ENCODE measurements at places on chromosomes 11 and 22.
A peak's percentile ranks its signal among the peaks of the same experiment; 100 is the strongest.

DNA sequence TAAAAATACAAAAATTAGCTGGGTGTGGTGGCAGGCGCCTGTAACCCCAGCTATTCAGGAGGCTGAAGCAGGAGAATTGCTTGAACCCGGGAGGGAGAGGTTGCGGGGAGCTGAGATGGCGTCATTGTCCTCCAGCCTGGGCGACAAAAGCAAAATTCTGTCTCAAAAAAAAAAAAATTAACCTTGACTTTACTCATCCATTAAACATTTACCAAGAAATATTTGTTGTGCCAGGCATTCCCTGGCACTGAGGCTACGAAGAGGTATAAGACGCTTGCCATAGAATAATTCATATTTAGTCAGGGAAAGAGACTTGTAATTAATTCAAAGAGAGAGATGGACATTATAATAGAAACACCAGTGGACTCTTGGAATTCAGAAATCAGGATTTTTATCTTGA lies 13.2 kb upstream of the PAFAH1B2 start:
- no peak for DNase-seq

- no peak for DNase-seq
These were observed 13.5 kb downstream of the SOX10 start for GRCh38 chr22:37970864-37971263.

- DNase-seq, result no peak
These were observed 34.1 kb downstream of the OR4D9 start for GRCh38 chr11:59545179-59546020.

DNA sequence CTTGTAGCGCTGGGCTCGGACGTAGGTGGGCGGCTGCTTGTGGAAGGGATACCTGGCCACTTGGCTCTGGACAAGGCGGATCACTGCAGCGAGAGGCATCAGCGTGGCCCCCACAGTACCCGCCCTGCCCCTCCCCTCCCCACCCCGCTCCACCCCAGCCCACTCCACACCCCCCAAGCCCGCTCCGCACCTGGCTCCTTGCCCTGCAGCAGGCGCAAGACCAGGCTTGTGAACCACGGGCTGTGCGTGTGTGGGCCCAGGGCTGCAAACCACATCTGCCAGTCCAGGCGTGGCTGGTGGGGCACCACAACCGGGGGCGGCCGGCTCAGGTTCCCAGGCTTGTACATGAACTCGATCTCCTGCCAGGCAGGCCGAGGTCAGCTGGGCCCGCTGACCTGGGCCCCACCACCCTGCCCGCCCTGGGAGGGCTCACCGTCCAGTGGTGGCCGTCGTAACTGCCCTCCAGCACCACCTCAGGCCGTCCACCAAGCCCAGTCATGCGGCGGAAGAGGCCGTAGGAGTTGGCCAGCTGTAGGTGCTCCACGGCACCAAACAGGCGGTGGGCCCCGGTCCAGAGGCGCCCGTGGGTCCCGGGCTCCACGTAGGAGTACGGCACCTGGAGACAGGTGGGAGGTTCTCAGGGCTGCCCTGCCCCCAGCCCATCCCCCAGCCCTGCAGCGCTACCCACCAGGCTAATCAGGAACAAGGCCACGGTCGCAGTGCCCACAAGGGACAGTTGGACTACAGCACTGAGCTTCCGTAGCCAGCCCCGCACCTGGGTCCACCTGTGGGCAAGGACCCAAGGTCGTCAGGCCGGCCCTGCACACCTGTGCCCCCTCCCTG lies 2.9 kb downstream of the LMF2 start:
- peak; percentile 46 for DNase-seq

DNA sequence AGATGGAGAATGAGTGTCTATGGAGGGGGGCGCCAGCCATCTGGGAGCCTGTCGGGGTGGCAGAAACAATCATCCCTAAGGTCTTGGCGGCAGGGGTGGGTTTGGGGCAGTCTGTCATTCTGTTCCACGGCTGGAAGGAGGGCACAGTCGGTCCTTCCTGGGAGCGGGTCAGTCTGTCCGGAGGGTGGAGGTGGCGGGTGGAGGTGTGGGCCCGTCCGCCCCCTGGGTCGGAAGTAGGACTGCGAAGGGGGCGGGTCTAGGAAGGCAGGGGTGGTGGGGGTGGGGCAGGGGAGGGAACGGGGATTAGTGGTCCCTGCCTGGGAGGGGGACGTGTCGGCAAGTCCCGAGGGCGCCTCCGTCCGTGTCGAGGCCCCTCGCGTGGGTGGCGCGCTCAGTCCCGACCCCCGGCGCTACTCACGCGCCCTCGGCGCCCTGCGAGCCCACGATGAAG lies 461 bp downstream of the TBC1D10A start:
- DNase-seq, result no peak

- no peak for DNase-seq
These were observed 73.6 kb downstream of the RPL27A start for GRCh38 chr11:8756201-8756600.

DNA sequence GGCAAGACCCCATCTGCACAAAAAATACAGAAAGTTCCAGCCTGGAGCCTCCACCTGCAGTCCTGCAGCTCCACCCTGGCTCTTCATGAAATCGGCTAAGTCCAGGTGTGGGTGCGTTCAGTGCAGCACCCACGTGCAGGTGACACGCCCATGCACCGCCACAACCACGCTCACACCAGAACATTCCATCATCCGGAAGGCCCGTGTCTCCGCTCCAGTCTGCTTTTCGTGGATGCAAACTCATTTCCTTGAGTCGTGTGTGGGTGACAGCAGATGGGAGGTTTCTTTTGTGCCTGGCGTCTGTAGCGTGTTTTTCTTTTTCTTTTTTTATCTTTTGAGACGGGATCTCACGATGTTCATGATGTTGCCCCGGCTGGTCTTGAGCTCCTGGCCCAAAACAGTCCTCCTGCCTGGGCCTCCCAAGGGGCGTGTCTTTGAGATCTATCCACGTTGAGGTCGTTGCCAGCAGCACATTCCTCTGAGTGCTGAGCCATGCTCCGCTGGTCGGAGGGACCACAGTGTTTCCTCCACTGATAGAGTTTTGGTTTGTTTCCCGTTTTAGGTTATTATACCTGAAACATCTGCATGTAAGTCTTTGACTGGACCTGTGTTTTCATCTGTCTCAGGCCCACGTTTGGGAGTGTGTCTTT lies 7.2 kb downstream of the PTDSS2 start:
- no peak for DNase-seq

DNA sequence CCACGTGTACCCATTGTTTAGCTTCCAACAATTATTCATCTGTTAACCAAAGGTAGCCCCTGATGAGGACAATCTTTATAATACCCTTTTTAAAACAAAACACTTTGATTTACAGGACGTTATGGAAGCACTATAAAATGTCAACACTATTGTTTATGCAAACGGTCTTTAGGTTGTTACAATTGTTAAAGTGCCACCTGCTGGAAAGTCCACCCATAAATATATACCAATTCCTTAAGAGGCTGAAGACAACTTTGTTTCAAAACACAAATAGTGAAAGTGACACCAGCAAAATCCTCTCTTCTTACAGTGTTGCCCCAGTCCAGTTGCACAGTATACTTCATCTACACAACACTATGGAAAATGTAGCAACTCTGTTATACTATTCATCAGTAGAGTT lies 68.9 kb upstream of the SLN start:
- DNase-seq, result no peak

- peak; percentile 89 for DNase-seq
These were observed 119.5 kb upstream of the ISX start for GRCh38 chr22:34946339-34946985.

DNA sequence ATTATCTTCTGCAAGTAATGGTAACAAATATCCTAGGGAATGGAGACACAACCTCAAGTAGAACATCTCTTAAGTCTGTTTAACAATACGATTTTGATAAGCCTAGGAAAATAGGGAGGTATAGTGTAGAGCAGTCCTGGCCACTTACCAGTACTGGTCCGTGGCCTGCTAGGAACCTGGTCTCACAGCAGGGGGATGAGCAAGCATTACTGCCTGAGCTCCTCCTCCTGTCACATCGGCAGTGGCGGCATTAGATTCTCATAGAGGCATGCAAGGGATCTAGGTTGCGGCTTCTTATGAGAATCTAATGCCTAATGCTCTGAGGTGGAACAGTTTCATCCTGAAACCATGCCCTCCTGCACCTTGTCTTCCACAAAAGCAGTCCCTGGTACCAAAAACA lies 4.4 kb downstream of the OR51V1 start:
- no peak for DNase-seq

GRCh38 chr11:34630544-34630943 lies 9.7 kb downstream of the EHF start:
- DNase-seq, result no peak

DNA sequence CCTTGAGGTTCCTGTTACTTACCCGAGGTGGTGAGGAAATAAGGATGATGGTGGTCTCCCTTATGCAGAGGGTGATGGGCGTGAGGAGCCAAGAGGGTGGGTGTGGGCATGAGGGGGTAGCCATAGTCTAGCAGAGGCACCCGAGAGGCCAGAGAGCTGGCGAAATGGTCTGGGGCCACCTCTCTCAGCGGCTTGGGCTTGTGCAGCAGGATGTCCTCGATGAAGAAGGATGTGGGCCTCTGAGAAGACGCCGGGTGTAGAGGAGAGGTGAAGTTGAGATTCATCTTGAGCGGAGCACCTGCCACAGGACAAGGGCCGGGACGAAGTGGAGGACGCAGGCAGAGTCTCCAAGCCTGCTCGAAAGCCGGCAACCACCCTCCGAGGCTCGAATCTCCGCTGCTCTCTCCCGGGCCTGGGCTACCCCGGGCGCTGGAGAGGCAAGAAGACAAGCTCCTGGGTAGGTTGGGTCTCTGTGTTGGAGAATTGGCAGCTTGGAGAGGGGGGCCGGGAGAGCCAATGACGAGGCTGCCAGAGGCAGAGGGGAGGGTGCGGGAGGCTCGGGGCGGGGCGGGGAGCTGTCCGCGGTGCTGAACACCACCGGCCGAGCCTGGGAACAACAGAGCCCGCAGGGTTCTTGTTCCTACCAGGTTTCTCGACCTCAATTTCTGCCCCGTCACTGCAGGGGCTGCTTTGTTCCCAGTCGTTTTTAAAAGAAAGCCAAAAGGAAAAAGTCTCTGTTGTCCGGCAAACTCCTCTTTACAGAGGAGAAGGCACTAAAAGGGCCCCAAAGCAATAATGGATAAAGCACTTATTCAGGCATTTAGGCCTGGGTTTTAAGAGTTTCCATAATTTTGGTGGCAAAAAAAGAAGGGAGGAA lies at the start of gene BSX:
BSX (minus strand) TSS at position 447 of the 877 bp plus-strand sequence; CDS start at position 284, 163 bp downstream.
- peak; percentile 95 for DNase-seq

DNA sequence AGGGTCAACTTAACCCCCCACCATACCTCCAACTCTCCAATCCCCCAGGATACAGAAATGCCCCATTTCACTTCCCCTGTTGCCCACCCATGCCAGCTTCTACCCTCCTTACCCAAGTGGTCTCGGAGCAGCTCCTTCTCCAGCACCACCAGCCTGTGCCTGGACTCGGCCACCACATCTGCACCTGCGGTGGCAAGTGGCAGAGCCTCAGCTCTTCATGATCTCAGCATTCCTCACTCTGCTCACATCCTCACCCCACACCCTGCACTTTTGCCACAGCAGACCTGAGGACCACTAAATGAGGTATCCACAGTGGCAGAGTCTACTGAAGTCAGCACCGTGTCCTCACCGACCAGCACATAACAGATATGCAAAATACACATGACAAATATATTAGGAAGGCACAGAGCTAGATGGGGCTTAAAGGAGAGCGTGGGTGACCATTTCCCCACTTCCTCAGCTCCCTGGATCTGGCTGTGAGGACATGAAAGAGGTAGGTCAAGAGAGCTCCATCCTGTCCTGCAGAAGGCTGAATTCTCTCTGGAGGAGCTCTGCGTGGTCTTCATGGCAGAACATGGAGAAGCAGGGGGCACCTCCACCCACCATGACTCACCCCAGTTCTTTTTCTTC lies 9.7 kb downstream of the NHERF4 start:
- no peak for DNase-seq

DNA sequence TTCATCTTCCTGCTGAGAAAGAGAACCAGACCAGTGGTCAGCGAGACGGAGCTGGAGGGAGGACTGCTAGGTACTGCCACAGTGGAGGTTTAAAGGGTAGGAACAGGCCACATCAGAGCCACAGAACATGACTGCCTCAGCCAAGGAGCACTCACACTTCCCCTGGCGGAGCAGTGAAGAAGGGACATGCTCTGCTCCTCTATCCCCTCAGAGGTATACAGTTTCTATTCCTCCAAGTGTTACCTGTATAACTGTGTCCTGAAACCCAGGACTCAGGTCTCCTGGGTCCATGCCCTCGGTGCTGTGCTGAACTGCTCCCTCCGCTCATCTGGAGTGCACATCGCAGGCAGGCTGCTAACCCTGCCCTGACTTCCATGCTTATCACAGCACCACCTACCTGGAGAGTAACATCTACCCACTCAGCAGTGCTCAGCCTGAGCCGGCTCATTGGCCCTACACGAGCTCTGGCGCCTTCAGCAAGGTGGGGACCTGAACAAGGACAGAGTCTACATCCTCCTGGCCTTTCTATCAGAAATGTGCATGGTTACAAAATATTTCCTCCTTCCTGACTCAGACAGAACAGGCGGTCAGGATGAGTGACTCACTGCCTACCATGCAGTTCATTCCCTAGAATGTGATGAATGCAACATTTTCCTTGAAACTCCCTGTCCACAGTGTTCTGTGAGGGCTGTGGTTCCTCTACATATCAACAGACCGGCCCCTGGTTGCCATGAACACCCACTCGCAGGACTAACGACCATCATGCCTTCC lies 52.9 kb downstream of the C11orf58 start:
- DNase-seq, result peak; percentile 86

DNA sequence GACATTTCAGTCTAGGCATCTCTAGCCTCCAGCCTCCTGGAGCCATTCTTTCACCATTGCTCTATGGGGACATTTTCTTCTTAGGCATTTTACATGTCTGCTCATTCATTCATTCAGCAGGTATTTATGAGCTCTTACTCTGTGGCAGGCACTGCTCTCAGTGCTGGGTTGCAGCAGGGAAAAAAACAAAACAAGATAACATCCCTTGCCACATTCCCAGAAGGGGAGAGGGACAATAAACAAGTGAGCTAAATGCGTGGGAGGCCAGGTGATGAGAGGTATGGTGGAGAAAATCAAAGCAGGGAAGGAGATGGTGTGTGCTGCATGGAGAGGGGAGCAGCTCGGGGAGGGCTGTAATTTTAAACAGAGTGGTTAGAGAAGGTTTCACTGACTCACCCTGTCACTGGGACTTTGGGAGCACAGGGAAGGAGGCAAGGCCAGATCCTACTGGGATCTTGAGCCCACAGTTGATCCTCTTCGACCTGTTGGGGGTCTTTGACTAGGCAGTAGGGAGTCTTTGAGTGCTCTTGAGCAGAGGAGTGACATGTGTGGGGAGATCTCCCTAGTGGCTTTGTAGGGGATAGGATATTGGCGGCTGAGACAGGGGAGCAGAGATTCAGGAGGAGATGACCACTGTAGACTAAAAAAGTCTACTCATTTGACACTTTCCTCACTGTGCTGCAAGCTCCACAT lies 17.0 kb downstream of the MICAL2 start:
- DNase-seq, result peak; percentile 95

- no peak for DNase-seq
These were observed 328.1 kb downstream of the BRD1 start for GRCh38 chr22:49499433-49500075.

DNA sequence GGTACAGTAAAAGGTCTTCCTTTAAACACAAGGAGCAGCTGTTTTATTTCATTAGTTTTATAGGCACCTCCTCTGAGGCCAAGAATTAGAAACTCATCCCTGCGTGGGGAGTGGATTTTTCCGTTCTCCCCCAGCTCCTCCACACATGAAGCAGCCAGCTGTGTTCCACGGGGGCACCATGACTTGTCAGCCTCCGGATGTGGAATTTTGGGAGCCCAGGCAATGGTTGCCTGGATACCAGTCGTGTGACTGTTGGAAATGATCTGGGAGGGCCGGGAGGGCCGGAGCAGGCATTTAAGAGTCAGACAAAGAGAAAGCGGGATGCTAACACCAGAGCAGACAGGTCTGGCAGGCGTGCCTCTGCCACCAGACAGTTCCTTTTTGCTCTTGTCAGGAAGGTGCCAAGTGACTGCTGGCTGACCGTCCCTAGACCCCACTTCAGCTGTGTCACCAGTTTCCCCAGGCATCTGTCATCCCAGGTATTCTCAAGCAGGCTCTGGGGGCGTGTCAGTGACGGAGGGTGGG lies 15.9 kb upstream of the CDC42EP2 start:
- DNase-seq, result no peak

All from islet precursor cell (in vitro differentiated cells).